Activated CD4-positive, alpha-beta T cell treated with anti-CD3 and anti-CD28 coated beads, Interleukin-2, amount 10 ng/mL, durations not matched to agents 24 days and 14 days (primary cell): ENCODE measurements at places on chromosomes 11 and 22.
A peak's percentile ranks its signal among the peaks of the same experiment; 100 is the strongest.

- H3K27ac ChIP-seq: no peak overlapping the region
- no peaks in the 10 kb centered on the region for H3K27me3 ChIP-seq
- no peak for DNase-seq
Observed at GRCh38 chr11:68358416-68358815, 46.0 kb downstream of the LRP5 start.

GRCh38 chr11:27388869-27389268, 25.9 kb upstream of the CCDC34 start:
- no peak for DNase-seq
- H3K36me3 ChIP-seq: no peaks in the 10 kb centered on the region
- peaks cover 2% of the 10 kb centered on the region for H3K4me1 ChIP-seq
- H3K27me3 ChIP-seq: peaks cover 13% of the 10 kb centered on the region

DNA sequence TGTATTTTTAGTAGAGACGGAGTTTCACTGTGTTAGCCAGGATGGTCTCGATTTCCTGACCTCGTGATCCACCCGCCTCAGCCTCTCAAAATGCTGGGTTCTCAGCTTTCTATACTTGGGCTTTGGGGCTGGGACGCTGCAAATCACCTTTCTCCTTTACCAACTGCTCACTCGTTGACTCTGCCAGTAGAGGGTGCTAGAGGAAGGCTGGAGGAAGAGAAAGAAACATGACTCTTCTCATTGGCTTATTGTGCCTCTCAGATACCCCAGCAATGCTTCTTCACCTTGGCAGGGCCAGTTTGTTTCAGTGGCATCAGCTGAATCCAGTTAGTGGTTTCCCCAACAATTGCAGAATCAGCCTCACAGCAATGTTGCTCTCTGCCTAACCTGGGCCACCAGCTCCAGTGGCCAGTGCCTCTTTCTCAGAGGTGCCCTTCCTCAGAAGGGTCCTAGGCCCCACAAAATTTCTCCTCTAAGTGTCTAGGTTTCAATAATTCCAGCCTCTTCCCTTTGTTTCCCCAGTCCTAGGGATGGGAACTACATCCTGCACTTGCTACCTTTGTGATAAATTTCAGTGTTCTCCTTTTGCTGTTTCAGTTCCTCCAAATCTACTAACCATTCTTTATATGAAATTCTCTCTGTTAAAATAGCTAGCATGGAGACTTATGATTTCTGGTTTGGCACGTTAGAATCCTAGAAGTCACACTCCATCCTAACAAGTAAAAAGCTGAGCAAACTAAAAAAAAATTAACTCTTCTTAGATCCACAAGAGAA, 71.5 kb upstream of the VSTM5 start:
- no peaks in the 10 kb centered on the region for H3K36me3 ChIP-seq
- no peak overlapping the region for H3K27ac ChIP-seq
- H3K4me1 ChIP-seq: no peaks in the 10 kb centered on the region
- H3K27me3 ChIP-seq: peaks cover 10% of the 10 kb centered on the region
- peak; percentile 79 for DNase-seq

- no peak overlapping the region for H3K4me3 ChIP-seq
- H3K4me1 ChIP-seq: no peaks in the 10 kb centered on the region
- no peak overlapping the region for H3K27ac ChIP-seq
- no peaks in the 10 kb centered on the region for H3K36me3 ChIP-seq
Observed at GRCh38 chr11:133409799-133410198, 122.5 kb downstream of the OPCML start.

- no peak for DNase-seq
- no peaks in the 10 kb centered on the region for H3K4me1 ChIP-seq
- H3K4me3 ChIP-seq: no peak overlapping the region
- H3K27me3 ChIP-seq: no peaks in the 10 kb centered on the region
- H3K36me3 ChIP-seq: no peaks in the 10 kb centered on the region
Observed at GRCh38 chr22:37353839-37354238, 71.5 kb downstream of the CYTH4 start.

DNA sequence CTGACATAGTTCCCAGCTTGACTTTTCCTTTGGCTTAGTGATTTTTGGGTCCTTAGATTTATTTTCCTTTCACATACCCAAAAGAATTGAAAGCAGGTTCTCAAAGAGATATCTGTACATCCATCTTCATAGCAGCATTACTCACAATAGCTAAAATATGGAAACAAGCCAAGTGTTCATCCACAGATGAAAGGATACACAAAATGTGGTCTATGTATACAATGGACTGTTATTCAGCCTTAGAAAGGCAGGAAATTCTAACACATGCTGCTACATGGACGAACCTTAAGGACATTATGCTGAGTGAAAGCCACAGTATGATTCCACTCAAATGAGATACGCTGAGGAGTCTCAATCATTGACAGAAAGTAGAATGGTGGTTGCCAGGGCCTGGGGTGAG, 171.8 kb downstream of the IGLL1 start:
- H3K36me3 ChIP-seq: no peaks in the 10 kb centered on the region
- H3K4me1 ChIP-seq: no peaks in the 10 kb centered on the region
- no peak overlapping the region for H3K27ac ChIP-seq
- no peak overlapping the region for H3K4me3 ChIP-seq
- DNase-seq: no peak

GRCh38 chr11:93532806-93533205, 10.4 kb downstream of the SMCO4 start:
- no peak overlapping the region for H3K4me3 ChIP-seq
- peak overlapping the region; percentile 15 for H3K27ac ChIP-seq
- peaks cover 4% of the 10 kb centered on the region for H3K36me3 ChIP-seq

DNA sequence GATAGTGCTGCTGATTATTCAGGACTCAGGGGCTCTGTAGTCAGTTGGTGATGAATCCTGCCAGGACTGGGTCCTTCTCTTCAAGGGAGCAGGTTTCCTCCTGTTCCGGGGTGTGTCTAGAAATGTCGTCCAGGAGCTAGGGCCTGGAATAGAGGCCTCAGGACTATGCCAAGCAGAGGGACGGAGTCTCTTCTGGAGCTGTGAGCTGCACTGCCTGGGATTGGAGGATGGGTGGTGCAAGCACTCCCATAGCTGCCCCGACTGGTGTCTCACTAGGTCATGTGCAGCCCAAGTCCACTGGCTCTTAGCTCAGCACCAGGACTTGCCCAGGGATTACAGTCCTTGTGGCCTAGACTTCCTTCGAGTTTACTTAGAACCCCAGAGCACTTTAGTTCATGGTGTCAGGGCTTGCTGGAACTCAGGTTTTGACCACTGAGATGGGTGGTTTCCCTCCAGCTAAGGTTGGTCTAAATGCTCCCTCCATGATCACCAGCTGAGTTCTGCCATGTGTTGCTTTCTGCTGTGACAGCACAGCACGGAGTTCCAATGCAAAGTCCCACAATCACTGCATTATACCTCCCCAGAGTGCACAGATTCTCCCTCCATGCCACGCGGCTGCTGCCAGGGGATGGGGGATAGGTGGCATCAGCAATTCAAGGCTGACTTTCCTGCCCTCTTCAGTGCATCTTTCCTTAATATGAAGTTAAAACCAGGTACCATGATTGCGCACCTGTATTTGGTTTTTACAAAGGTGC, 42.6 kb upstream of the SHANK2 start:
- DNase-seq: no peak
- H3K27ac ChIP-seq: no peak overlapping the region
- H3K27me3 ChIP-seq: peaks cover 2% of the 10 kb centered on the region

DNA sequence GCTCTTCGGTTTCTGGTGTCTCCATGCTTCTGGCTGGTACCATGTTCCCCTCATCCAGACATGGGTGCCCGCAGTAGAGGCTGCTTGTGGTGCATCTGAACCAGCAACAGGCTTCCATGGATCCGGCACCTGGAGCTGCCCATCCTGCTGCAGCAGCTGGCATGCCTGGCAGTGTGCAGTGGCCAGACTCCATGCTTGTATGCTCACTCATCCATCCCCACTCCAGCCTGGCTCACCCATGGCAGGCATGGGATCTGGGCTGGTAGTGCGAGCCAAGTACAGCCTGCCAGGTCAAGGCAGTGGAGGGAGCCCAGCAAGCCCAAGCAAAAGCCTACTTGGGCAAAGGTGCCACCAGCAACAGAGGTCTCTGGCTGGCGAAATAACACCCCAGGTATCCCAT, 6.2 kb upstream of the OR5W2 start:
- no peaks in the 10 kb centered on the region for H3K27me3 ChIP-seq
- H3K4me3 ChIP-seq: no peak overlapping the region
- no peaks in the 10 kb centered on the region for H3K36me3 ChIP-seq
- H3K4me1 ChIP-seq: no peaks in the 10 kb centered on the region
- DNase-seq: no peak
- H3K27ac ChIP-seq: no peak overlapping the region

- no peak for DNase-seq
- no peaks in the 10 kb centered on the region for H3K36me3 ChIP-seq
- H3K4me1 ChIP-seq: no peaks in the 10 kb centered on the region
- H3K27ac ChIP-seq: no peak overlapping the region
Observed at GRCh38 chr11:73197348-73197747, 20.7 kb upstream of the P2RY2 start.
